Activated CD4-positive, alpha-beta T cell treated with anti-CD3 and anti-CD28 coated beads for 36 hours (primary cell): ENCODE measurements at places on chromosomes 1 and 21.

- H3K36me3 ChIP-seq, result peaks cover 9% of the 10 kb centered on the region
- H3K4me3 ChIP-seq, result no peak within 1 kb of the TSS
- H3K4me1 ChIP-seq, result peaks cover 23% of the 10 kb centered on the region
- H3K27me3 ChIP-seq, result peaks cover 67% of the 10 kb centered on the region
These were observed at the start of gene ACTA1 for GRCh38 chr1:229434005-229434640. Gene ACTA1 (minus strand): TSS chr1:229434094. CDS start chr1:229433115, 979 bp downstream.

- H3K27ac ChIP-seq, result no peak overlapping the region
- peaks cover 2% of the 10 kb centered on the region for H3K4me1 ChIP-seq
- DNase-seq, result no peak
- H3K36me3 ChIP-seq, result no peaks in the 10 kb centered on the region
- no peaks in the 10 kb centered on the region for H3K27me3 ChIP-seq
These were observed 79.6 kb upstream of the SLFNL1 start for GRCh38 chr1:41101076-41101475.

DNA sequence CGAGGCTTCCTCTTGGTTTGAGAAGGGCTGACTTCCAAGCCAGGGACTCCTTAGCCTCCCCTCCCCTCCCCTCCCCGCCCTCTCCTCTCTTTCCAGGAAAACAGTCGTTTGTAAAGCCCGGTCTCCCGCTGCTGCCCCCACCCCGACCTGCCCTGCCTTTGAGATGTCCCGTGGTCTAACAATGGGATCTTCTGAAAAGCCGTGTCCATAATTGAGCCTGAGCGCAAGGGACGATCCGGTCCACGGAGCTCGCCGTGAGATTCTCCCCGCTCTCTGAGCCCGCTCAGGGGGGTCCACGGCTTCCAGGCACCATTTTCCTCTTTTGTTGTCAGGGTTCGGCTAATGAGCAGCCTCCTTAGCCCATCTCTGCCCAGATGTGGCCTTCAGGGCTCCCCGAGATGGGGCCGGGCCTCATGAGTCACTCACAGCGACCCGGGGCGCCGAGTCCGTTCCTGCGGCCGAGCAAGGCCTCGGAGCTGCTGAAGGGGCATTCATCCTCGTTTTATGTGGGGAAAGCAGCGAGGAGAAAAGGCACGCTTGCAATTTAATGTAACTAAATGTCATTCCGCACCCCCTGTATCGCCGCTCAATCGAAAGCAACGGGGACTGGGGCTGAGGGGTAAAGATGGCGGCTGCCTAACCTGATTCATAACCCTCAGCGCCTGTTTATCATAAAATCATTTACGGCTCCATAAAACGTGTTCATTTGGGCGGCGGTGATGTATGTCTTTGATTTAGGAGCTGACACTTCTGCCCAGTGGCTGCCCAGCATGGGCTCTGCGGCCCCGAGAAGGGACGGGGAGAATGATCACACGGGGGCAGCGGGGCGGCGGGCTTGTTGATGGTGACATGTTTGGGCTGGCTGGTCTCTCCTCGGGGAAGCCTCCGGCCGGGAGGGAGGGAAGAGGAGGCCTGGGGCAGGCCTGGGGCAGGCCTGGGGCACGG lies 232.6 kb upstream of the C1orf174 start:
- H3K27ac ChIP-seq, result no peak overlapping the region
- peaks cover 3% of the 10 kb centered on the region for H3K27me3 ChIP-seq
- no peaks in the 10 kb centered on the region for H3K36me3 ChIP-seq
- no peaks in the 10 kb centered on the region for H3K4me1 ChIP-seq
- H3K4me3 ChIP-seq, result no peak overlapping the region

- H3K27me3 ChIP-seq, result no peaks in the 10 kb centered on the region
- no peak overlapping the region for H3K4me3 ChIP-seq
- no peak overlapping the region for H3K27ac ChIP-seq
- no peak for DNase-seq
- H3K36me3 ChIP-seq, result peaks cover 40% of the 10 kb centered on the region
These were observed 26.1 kb upstream of the SLAMF6 start for GRCh38 chr1:160548960-160549664.

- no peak for DNase-seq
- no peaks in the 10 kb centered on the region for H3K36me3 ChIP-seq
- H3K4me1 ChIP-seq, result no peaks in the 10 kb centered on the region
- no peak overlapping the region for H3K4me3 ChIP-seq
These were observed 23.8 kb downstream of the DNM3 start for GRCh38 chr1:171865106-171865505.

DNA sequence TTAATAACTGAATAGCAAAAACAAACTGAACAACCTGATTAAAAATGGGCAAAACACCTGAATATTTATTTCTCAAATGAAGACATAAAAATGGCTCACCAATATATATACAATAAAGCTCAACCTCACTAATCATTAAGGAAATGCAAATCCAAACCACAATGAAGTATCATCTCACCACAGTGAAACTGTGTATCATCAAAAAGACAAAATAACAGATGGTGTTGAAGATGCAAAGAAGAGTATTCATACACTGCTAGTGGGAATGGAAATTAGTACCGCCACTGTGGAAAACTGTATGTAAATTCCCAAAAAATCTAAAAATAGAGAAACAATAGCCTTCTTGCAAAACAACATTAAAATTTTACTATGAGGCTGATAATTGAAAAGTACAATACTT lies 1660.1 kb upstream of the B3GALT2 start:
- no peak overlapping the region for H3K27ac ChIP-seq
- no peaks in the 10 kb centered on the region for H3K36me3 ChIP-seq
- H3K4me1 ChIP-seq, result no peaks in the 10 kb centered on the region
